ENCODE measurements at places on chromosomes 7 and 10. TPM values are rescaled to one million over a fixed set of nuclear protein-coding genes. Genes with fewer than 3 reads are reported as not detected.

DNA sequence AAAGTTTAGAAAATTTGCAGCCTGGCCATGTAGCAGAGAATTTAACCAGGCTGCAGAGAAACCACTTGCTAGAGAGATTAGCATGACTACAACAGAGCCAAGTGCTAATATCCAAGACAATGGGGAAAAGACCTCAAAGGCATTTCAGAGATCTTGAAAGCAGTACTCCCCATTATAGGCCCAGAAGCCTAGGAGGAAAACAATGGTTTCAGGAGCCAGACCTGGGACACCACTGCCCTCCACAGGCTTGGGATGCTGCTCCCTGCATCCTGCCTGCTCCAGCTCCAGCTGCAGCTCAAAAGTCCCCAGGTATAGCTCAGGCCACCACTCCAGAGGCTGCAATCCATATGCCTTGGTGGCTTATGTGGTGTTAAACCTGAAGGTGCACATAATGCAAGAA, 101.5 kb upstream of the TMEM72 start:
- no peak for DNase-seq

GRCh38 chr10:50335397-50335796, 84.1 kb upstream of the ASAH2 start:
- DNase-seq: no peak

DNA sequence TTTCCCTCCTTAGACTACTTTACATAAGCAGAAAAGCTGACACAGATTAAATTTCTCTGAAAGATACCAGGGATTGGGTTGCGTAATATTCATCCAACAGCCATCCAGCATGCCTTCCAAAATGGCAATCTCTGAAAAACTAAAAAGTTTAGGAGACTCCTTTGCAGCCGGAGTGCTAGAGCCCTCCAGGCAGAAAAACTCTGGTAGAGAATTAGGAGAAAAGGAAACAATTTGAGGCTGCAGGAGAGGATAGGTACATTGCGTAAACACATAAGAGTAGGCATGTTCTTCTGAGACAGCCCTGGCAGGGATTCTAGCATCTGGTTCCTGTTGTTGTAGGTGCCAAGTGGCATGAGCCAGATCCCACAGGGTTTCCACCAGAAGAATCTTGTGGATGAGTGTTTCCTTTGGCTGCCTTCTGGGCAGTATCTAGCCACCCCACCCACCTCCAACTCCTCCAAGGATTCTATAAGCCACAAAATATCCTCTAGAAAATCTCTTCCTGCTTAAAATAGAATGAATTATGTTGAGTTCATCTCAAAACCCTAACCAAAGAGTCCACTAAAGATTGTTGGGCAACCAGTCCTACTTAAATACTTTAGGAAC, 402.4 kb downstream of the HGF start:
- no peak for DNase-seq

GRCh38 chr10:46514431-46514861, 42.0 kb downstream of the GPRIN2 start:
- DNase-seq: no peak

GRCh38 chr10:380313-380940, 245.2 kb downstream of the ZMYND11 start:
- DNase-seq: no peak

SFRP5 gene
- 15.1 TPM for total RNA-seq
